ENCODE measurements at places on chromosomes 7 and 10. TPM values are rescaled to one million over a fixed set of nuclear protein-coding genes. Genes with fewer than 3 reads are reported as not detected.

DNA sequence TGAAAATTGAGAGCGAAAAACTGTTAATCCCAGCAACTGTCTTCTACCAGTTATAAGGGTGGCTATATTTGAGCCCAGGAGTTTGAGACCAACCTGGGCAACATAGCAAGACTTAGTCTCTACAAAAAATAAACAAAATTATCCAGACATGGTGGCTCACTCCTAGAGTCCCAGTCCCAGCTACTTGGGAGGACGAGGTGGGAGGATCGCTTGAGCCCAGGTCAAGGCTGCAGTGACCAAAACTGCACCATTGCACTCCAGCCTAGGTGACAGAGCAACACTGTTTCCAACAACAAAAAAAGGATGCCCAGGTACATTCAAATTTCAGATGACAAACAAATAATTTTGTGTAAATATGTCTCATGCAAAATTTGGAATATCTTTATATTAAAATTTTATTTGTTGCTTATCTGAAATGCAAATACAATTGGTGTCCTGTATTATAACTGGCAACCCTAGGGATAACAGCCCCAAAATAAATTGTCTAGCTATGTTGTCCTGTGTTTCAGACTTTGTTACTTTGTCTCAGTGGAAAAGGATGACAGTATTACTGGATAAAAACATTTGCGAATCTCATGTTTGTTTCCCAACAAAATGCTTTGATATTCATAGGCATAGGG is 26.7 kb downstream of the FAM171A1 start:
- no peak for DNase-seq

DNA sequence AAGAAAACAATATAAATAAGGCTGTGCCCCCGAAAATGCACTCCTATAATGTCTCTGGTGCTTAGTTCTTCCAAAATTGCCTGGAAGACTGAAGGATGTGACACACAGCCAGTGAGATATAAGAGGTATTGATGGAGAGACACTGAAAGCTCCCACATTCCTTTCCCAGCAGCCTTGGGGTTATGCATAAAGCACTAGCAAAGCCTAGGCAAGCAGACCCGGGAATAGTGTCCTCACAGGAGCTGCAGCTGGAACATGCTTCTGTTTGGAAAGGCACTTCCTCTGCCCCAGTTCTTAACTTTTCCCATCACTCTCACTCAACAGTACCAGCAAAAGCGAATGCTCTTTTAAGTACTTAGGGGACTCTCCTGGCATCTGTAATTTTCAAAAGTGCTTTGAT is 178.0 kb downstream of the AMPH start:
- DNase-seq, result peak; percentile 20

DNA sequence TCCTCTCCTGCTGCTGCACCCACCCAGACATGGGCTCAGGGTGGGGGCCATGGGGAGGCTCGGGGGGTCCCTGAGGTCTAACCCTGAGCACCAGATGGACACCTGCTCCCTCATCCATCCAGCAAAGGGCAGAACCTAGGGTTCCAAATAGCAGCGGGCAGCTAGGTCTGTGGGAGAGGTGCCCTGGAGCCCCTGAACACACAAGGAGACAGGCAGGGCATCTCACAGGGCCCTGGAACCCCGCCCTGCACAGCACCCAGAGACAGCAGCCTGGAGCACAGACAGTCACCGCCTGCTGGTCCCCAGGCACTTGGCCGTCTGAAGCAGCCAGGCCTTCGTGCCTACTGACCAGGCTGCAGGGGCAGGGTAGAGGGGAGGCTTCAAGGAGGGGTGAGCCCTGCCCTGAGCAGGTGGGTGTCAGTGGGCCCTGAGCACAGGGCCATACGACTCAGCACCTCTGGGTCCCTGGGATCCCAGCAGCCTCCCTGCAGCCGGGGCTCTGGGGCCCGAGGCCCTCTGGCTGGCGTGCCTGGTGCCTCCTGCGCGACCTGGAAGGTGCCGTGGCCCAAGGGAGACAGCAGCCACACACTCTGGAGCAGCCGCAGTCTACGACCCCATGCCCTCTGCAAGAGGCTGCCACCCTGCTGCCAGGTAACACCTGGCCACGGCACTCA is 38.3 kb downstream of the GET4 start:
- no peak for DNase-seq

HOXA4 gene
- 26.2 TPM for polyA plus RNA-seq

SPDYE2 gene
- 2.4 TPM for polyA plus RNA-seq

DYDC2 gene
- polyA plus RNA-seq, result 2.4 TPM

Data from left renal pelvis (tissue), 4 donors.